ENCODE measurements at places on chromosomes 1 and 21. TPM values are rescaled to one million over a fixed set of nuclear protein-coding genes. Genes with fewer than 3 reads are reported as not detected.

DNA sequence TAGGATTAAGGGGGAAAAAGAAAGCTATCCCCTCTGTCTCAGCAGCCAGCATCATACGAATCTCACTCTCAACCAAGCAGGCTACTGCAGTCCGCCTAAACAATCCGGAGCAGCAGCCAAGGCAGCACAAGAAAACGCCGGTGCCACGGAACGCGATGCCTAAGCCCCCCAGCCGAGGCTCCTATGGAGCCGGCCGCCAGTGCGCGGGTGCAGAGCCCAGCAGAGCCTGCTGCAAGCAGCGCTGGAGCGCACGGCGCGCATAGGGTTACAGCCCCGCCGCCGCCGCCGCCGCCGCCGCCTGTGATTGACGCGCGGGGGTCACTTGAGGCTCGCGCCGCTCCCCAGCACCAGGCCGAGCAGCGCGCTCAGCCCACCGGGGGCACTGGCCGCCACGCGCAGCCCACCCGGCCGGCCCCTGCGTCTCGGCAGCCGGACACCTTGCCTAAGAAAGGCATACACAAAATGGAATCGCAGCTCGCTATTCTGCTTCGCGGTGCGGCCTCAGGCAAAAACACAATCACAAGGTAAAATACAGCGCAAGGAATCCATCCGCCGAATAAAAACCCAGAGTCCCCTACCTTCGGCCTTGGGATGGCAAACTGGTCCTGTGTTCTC, 780 bp downstream of the HIVEP3 start:
- DNase-seq = peak; percentile 45

MUTYH gene
- 7.2 TPM for total RNA-seq

DNA sequence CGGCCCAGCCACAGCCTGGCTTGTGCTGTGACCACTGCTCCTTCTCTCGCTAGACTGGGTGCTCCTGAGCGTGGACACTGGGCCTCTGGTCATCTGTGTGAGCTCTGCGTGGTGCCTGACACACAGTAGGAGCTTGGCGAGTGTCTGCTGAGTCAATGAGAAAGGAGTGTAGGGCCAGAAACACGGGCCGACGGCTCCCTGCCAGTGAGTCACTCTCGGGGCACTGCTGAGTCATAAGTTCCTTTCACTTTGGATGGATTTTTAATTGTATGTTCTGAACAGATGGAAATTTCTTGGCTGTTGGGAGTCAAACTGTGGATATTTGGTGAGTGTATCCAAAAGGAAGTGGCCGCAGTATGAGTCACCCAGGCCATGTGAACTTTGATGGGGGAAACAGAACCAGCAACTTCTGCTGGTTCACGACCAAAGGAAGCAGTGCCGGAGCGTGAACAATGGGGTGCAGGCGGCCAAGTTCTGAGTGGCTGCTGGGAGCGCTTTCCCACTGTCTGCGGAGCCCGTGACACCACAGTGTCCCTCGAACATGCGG, 41.0 kb upstream of the COL18A1 start:
- peak; percentile 100 for DNase-seq

GRCh38 chr1:3293563-3294080, 160.8 kb upstream of the ARHGEF16 start:
- no peak for DNase-seq

DNA sequence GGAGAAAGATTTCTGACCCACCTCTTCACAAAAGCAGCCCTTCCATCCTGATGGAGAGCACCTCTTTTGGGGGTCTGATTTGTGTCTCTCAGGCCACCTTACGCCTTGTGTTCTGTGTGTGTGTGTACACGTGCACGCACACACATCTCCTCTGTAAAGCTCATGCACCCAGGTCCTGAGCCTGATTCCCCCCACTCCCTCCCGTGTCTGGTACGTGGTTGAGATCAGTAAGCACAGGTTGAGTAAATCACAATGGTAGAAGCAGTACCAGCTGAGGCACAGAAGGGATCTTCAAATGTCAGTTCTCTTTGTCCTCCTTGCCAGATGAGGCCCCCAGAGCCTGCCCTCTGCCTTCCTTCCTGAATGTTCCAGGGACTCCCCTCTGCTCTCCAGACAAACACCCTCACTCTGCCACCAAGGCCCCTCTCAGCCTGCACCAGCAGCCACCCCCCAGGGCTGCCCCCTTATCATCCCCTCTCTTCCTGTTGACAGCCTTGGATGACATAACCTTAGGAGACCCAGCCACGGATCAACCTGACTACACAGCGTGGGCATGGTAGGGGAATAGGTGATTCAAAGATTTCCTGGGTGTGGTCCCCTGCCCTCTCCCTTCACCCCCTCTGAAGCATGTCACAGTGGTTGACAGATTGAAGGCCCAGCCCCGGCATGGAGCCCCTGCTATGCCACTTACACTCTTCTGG, 112.8 kb downstream of the HIVEP3 start:
- DNase-seq = no peak

GRCh38 chr1:21365036-21365435, 74.8 kb upstream of the ECE1 start:
- DNase-seq = no peak

GPX7 gene
- total RNA-seq = 8.7 TPM

FNBP1L gene
- 18.7 TPM for total RNA-seq

DNA sequence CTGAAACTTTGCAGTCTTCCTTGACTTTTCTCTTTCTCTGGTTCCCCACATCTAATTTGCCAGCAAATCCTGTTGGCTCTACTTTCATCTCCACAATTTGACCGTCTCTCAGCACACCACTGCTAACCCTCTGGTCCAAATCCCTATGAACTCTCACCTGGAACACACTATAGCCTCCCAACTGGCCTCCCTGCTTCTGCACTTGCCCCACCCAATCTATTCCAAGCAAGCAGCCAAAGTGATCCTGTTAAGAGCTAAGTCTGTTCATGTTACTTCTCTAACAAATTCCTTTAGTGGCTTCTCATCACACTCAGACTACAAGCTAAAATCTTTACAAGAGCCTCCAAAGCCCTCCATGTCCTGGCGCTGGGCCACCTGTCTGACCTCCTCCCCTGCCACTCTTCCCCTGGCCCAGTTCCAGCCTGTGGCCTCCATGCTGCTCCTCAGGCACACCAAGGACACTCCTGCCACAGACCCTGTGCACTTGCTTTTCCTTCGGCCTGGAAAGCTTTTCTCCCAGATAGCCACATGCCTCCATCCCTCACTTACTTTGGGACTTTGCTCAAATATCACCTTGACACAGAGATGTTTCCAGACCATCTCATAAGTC, 104.1 kb downstream of the DTL start:
- no peak for DNase-seq

GRCh38 chr21:41564871-41565274, 56.9 kb upstream of the TMPRSS2 start:
- DNase-seq = peak; percentile 89

DNA sequence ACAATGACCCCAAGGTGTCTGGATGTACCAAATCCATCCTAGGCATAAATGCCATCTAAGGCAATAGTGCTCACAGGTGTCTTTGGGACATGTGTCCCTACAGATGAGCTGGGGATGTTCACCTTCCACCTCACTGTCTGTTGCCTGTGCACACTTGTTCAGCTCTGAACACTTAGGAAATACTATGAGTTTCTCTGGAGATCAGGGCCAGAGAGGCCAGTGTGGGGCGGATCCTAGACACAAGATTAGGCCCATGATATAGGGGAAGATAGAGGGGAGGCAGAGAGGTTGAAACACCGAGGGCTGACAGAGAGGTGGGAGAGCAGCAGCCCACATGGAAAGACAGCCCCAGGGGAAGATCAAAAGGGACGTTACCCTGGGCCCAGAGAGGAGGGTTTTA, 25.6 kb downstream of the C1orf116 start:
- peak; percentile 9 for DNase-seq

DNA sequence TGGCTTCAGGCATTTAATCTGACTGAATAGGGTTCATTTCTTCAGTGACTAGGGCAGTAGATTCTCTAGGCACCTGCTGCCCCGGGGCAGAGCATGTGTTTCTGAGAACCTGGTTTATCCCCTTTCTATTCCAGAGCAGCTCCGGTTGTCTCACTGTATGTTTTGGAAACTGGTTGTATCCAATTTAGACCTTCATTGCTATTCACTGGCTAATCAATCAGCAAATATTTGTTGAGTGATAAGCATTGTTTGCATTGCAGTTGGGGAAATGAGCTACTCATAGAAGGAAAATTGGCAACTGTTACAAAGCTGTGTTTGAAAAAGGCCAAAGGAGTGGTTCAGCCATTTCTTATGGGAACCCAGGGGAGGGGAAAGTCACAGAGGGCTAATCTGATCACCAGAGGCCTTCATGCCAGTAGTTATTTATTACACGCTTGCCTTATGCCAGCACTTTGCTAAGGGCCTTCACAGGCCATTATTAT, 2.9 kb downstream of the QSOX1 start:
- DNase-seq = no peak

- DNase-seq = no peak
Measured at GRCh38 chr1:33180226-33180910, 1.5 kb downstream of the TRIM62 start.

SLC1A7 gene
- total RNA-seq = not detected

DNA sequence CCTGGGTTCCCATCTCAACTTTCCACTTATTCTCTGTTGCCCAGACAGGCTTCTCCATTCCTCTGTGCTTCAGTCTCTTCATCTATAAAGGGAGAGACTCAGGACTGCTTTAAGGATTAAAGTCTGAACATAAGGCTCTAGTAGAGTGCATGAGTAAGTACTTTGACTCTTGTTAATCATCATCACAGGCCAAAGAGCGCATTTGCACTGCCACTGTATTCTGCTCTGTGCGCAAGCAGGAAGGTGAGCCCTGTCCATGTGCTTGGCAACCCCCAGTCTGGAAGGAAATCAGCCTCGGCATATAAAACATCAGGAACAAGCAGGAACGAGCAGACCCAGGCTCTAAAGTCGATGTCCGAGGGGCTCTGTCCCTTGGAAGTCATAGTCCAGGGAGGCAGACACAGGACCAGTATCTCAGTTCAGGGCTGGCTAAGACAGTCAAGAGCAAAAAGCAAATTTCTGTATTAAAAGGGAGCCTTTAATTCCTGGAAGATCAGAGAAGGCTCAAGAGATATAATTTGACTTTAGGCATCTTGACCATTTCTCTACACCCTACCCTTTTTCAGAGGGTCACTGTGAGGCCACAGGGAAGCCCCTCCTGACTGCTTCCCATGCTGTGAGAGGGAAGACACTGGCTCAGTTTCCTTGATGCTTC, 131.2 kb downstream of the TRABD2B start:
- DNase-seq = no peak

SPRR2G gene
- total RNA-seq = not detected

- DNase-seq = peak; percentile 24
Measured at GRCh38 chr1:86537928-86538695, 8.8 kb upstream of the CLCA4 start.

NBPF8 gene
- total RNA-seq = 8.8 TPM

DNA sequence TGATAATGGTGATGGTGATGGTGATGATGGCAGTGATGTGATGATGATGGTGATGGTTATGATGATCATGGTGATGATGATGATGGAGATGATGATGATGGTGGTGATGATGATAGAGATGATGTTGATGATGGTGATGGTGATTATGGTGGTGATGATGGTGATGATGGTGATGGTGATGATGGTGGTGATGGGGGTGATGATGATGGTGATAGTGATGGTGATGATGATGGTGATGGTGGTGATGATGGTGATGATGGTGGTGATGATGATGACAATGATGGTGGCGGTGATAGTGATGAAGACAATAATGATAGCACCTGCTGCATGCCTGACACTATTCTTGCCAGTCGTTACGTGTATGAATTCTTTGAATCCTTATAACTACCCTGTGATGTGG, 317.9 kb upstream of the AJAP1 start:
- DNase-seq = no peak

GRCh38 chr1:204348722-204349121, 11.0 kb downstream of the PLEKHA6 start:
- DNase-seq = peak; percentile 57

GRCh38 chr1:248886237-248886895, 19.7 kb upstream of the PGBD2 start:
- peak; percentile 1 for DNase-seq

GRCh38 chr1:27148591-27148990, 6.3 kb downstream of the SLC9A1 start:
- no peak for DNase-seq

DNA sequence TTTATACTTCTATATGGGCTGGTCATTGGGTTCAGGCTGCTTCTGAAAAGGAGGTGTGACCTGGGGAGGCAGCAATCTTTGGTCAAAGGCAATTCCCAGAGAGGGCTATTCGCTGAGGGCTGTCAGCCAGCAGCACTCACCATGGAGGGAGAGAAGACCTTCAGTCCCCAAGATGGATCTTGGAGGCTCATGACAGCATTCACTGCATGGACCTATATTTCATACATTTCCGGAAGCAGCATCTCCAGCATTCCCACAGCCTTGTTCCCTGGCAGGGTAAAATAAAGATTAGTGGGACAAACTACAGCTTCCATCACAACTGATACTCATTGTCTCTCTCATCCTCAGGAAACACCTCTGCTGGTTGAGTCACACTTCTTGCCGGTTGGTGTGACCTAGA, 146.6 kb downstream of the CNIH3 start:
- DNase-seq = no peak

FAM72C gene
- 5.2 TPM for total RNA-seq

CD164L2 gene
- 0.15 TPM for total RNA-seq

DNA sequence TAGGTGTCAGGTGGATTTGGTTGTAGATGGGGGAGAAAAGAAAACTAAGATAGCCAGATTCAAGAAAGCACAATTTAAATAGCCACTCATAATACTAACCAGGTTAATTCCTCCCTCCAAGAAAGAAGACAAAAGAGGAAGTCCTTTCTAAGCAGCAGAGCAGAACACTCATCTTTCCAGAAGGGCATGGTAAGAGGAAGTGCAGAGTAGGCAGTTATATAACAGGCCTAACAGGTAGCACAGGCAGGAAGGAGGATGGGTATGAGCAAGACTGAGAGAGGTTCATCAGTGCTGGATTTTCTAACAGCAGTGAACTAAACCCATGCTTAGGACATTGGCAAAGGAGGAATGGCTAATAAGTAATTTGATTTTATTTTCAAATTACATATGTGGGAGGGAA, 517.5 kb downstream of the PLPP3 start:
- no peak for DNase-seq
